ENCODE measurements at places on chromosomes 2 and 18. TPM values are rescaled to one million over a fixed set of nuclear protein-coding genes. Genes with fewer than 3 reads are reported as not detected.

DNA sequence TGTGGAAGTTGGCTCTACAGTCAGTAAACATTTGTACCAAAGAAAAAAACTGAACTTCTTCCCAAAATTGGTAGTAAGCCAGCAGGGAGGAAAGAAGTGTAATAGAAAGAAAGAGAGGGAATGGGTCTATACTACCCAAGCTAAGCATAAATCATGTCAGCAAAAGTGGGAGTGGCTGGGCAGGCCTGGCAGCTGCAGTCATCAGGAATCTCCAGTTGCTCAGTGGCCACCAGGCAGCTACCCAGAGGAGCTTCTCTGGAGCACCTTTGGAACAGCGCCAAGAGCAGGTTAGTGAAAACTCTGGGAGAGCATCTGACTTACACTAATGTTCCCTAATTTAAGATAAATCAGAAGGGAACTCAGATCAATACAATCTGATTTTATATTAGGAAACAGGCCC, 14.3 kb downstream of the FRZB start:
- H3K27me3 ChIP-seq: no peaks in the 10 kb centered on the region
- H3K4me1 ChIP-seq: no peaks in the 10 kb centered on the region
- no peak overlapping the region for H3K27ac ChIP-seq
- H3K4me3 ChIP-seq: no peak overlapping the region

DNA sequence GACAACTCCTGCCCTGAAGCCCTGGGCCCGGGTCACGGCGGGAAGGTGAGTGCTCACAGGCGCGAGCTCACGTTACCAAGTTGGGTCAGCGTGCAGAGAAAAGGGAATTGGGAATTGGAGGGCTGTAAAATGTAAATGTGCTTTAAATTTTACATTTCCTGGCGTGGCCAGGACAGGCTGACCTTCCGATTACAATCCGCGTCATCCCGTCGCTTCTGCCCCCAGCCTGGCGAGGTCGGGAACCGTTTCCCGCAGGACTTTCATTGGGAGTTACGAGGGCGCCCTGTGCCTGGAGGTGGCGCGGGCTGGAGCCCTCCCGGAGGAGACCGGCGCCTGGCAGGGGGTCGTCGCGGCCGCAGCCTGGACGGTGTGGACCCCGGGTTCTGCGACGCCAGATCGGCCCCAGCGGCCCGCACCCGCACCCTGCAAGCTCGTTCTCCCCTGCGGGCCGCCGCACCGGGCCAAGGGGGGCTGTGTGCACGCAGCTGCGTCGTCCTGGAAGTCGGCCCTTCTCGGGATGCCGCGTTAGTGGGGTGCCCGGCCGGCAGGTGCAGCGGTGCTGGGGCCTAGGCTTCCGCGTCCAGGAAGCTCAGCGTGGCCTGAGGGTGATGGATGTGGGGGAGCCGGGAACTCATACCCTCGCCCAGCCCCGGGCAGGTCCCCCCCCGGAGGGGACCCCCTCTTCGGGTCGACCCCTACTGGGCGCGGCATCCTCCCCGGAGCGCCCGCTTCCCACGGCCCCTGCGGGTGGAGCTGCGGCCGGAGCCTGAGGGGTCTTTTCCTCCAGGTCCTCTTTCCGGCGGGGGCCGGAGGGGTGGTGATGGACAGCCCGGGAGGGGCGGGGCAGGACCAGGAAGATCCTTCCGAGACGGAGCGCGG, 63.9 kb downstream of the LRRFIP1 start:
- no peak for DNase-seq
- peaks cover 3% of the 10 kb centered on the region for H3K4me1 ChIP-seq
- no peaks in the 10 kb centered on the region for H3K36me3 ChIP-seq
- H3K4me3 ChIP-seq: peak overlapping the region; percentile 57
- no peaks in the 10 kb centered on the region for H3K27me3 ChIP-seq

NCL gene
- total RNA-seq: 294 TPM

- no peaks in the 10 kb centered on the region for H3K4me1 ChIP-seq
- no peak overlapping the region for H3K27ac ChIP-seq
- no peaks in the 10 kb centered on the region for H3K27me3 ChIP-seq
- DNase-seq: no peak
- H3K36me3 ChIP-seq: no peaks in the 10 kb centered on the region
Observed at GRCh38 chr2:240205348-240205747, 64.9 kb upstream of the OTOS start.

- DNase-seq: no peak
- no peak overlapping the region for H3K4me3 ChIP-seq
- H3K36me3 ChIP-seq: no peaks in the 10 kb centered on the region
- no peak overlapping the region for H3K27ac ChIP-seq
Observed at GRCh38 chr2:163205589-163206254, 367.2 kb upstream of the KCNH7 start.

NFATC1 gene
- 39.2 TPM for total RNA-seq

DNA sequence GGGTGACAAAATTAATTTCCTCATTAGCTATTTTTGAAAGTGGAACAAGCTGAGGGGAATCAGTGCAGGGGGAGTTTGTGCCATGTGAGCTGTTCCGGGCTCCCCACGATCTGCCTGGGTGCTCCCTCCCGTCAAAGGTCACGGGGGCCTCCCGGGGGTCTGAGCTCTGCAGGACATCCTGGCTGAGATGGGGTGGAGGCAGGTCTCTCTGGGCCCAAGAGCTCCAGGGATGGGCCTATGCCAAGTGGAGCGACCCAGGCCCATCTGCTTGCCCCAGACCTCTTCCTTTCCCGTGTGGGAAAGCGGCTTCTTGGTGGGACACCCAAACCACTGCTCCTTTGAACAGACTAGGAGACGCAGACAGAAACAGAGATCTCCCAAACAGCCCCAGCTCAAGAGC, 143.3 kb upstream of the ID2 start:
- no peaks in the 10 kb centered on the region for H3K36me3 ChIP-seq
- H3K4me1 ChIP-seq: no peaks in the 10 kb centered on the region
- no peaks in the 10 kb centered on the region for H3K27me3 ChIP-seq
- no peak for DNase-seq
- no peak overlapping the region for H3K27ac ChIP-seq

GRCh38 chr2:52532956-52533355, 1234.6 kb upstream of the CHAC2 start:
- no peak for DNase-seq
- H3K27me3 ChIP-seq: no peaks in the 10 kb centered on the region
- H3K36me3 ChIP-seq: no peaks in the 10 kb centered on the region
- no peak overlapping the region for H3K27ac ChIP-seq
- H3K4me1 ChIP-seq: no peaks in the 10 kb centered on the region

- no peaks in the 10 kb centered on the region for H3K27me3 ChIP-seq
- H3K4me1 ChIP-seq: no peaks in the 10 kb centered on the region
- no peak overlapping the region for H3K27ac ChIP-seq
- no peaks in the 10 kb centered on the region for H3K36me3 ChIP-seq
- no peak for DNase-seq
Observed at GRCh38 chr2:206471524-206472062, 28.3 kb downstream of the ADAM23 start.

DNA sequence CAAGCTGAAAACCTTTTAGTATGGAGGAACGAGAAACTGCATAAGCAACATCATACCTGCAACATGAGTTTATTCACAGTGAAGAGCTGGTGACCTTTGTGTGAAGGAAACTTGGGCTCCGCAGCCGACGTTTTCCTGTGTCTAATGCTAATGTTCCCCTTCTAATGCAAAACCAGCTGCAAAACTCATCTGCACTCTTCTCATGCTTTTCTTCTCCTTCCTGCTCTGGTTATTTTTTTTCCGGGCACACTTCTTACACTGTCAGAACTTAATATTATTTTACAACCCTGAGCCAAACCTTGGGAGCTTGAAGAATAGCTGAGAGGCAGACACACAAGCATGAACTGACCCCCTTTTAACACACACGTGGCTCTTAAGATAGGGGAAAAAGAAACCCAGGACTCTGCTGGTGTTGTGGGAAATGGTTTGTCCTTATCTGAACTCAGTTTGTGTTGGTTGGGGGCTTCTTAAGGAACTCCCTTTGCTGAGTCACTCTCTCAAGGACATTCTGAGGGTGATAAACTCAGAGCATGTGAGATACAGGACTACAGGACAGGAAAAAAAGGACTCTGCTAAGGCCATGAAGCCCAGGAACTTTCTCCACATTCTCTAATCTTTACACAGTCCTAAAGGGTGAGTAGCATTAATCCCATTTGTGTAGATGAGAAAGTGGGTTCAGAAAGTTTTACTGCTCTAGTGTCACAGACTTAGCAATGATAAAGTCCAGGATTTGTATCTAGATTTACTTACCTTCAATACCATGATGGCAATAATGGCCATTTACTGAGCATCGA, 439.3 kb upstream of the TRIB2 start:
- H3K27ac ChIP-seq: no peak overlapping the region
- no peaks in the 10 kb centered on the region for H3K36me3 ChIP-seq
- no peak for DNase-seq
- H3K4me3 ChIP-seq: no peak overlapping the region
- H3K27me3 ChIP-seq: no peaks in the 10 kb centered on the region
- H3K4me1 ChIP-seq: no peaks in the 10 kb centered on the region

LHCGR gene
- not detected for total RNA-seq

SLC25A12 gene
- total RNA-seq: 24.1 TPM

- no peaks in the 10 kb centered on the region for H3K4me1 ChIP-seq
- no peak overlapping the region for H3K4me3 ChIP-seq
- no peak overlapping the region for H3K27ac ChIP-seq
Observed at GRCh38 chr2:71538241-71538640, 84.9 kb downstream of the DYSF start.

GRCh38 chr18:3444954-3445353, 5.0 kb upstream of the TGIF1 start:
- H3K27me3 ChIP-seq: no peaks in the 10 kb centered on the region
- H3K27ac ChIP-seq: no peak overlapping the region
- no peaks in the 10 kb centered on the region for H3K4me1 ChIP-seq
- no peaks in the 10 kb centered on the region for H3K36me3 ChIP-seq
- H3K4me3 ChIP-seq: no peak overlapping the region
- no peak for DNase-seq

GRCh38 chr2:207805566-207806226, 36.0 kb upstream of the FZD5 start:
- H3K27me3 ChIP-seq: no peaks in the 10 kb centered on the region
- no peak overlapping the region for H3K4me3 ChIP-seq
- DNase-seq: no peak
- H3K27ac ChIP-seq: no peak overlapping the region
- no peaks in the 10 kb centered on the region for H3K36me3 ChIP-seq
- no peaks in the 10 kb centered on the region for H3K4me1 ChIP-seq

ST8SIA5 gene
- total RNA-seq: 0.42 TPM

IL36G gene
- not detected for total RNA-seq

ADD2 gene
- total RNA-seq: 1.7 TPM

SKOR2 gene
- total RNA-seq: not detected

GRCh38 chr2:71605173-71605641, 151.8 kb downstream of the DYSF start:
- H3K27me3 ChIP-seq: no peaks in the 10 kb centered on the region
- no peak overlapping the region for H3K4me3 ChIP-seq
- H3K4me1 ChIP-seq: no peaks in the 10 kb centered on the region
- H3K27ac ChIP-seq: no peak overlapping the region
- no peaks in the 10 kb centered on the region for H3K36me3 ChIP-seq
- DNase-seq: peak; percentile 26

GRCh38 chr2:42721898-42722297, 42.0 kb downstream of the OXER1 start:
- no peaks in the 10 kb centered on the region for H3K36me3 ChIP-seq
- DNase-seq: no peak
- no peak overlapping the region for H3K4me3 ChIP-seq
- no peaks in the 10 kb centered on the region for H3K4me1 ChIP-seq
- H3K27me3 ChIP-seq: no peaks in the 10 kb centered on the region

RNF152 gene
- total RNA-seq: 25.5 TPM

DNA sequence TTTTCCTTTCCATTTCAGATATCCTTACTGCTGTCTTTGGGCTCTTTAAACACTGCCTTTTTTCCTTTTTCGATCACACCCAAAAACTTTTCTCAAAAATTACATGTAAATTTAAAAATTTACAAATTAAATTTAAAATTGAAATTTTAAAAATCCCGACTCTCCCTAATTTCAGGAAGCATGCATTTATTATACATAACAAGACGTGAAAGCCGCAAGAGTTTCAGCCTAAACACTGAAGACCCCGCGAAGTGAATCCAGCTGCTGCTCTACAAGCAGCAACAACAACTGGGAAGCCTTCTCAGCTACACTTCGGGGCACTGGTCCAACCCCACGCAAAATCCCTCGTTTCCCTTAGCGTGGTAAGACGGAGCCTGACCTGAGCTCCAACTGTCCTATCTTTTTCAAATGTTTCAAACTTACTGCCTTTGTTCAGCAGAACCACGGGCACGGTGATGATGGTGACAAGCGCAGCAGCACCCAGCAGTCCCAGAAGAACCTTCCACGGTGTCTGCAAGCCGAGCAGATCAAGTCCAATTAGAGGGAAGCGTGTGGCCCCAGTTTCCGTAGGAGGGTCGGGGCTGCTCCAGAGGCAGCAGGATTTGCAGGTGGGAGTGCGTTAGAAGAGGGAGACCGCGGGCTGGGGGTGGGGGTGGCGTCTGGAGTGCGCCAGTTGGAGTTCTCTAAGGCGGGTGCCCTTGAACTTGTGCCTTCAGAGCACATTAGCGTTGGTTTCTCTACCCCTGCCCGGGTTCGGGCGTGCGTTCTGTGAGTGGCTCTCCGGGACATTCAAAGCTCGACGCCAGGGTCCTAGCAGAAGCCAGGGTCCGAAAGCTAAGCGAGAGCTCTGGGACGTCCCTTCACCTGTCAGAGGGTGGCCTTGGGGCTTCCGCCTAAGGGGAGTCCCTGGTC, 783 bp downstream of the DPP4 start:
- no peaks in the 10 kb centered on the region for H3K36me3 ChIP-seq
- H3K4me3 ChIP-seq: no peak overlapping the region
- no peak for DNase-seq
- no peaks in the 10 kb centered on the region for H3K4me1 ChIP-seq
- H3K27ac ChIP-seq: no peak overlapping the region

- H3K27me3 ChIP-seq: no peaks in the 10 kb centered on the region
- no peaks in the 10 kb centered on the region for H3K36me3 ChIP-seq
- no peak overlapping the region for H3K27ac ChIP-seq
- H3K4me1 ChIP-seq: no peaks in the 10 kb centered on the region
- H3K4me3 ChIP-seq: no peak overlapping the region
Observed at GRCh38 chr2:220090050-220090449, 462.6 kb downstream of the SLC4A3 start.

DNA sequence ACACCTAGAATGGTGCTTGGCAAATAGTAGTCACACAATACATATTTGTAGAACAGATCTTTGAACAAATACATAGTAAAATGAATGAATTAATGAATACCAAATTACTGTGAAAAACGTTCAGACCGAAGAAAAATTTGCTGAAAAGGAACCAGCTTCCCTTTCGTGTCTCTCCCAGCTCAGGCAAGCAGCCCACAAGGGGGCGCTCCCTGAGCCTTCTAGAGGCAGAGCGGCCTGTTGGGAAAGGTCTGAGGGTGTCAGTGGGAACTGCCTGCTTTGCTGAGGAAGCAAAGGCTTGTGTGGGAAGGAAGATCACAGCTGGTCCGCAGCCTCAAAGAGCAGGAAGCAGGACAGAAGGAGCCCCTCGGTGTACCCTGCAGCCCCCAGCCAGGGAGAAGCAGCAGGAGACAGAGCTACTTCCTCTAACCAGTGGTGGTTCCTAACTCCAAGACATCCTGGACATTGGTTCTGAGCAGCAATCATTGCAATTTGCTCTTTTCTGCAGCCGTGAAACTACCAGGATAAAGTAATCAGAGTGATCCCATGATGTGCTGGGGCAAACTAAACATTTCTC, 231.1 kb downstream of the ANKRD30B start:
- no peaks in the 10 kb centered on the region for H3K27me3 ChIP-seq
- no peaks in the 10 kb centered on the region for H3K4me1 ChIP-seq
- H3K4me3 ChIP-seq: no peak overlapping the region
- DNase-seq: no peak
- no peaks in the 10 kb centered on the region for H3K36me3 ChIP-seq

Data from aorta (tissue), 5 donors.